ENCODE measurements at places on chromosomes 12 and 14.
A peak's percentile ranks its signal among the peaks of the same experiment; 100 is the strongest.

- DNase-seq: no peak
Observed at GRCh38 chr14:23361320-23361719, 3.7 kb downstream of the EFS start.

- peak; percentile 64 for DNase-seq
Observed at GRCh38 chr12:26471560-26471959, 276.2 kb downstream of the SSPN start.

DNA sequence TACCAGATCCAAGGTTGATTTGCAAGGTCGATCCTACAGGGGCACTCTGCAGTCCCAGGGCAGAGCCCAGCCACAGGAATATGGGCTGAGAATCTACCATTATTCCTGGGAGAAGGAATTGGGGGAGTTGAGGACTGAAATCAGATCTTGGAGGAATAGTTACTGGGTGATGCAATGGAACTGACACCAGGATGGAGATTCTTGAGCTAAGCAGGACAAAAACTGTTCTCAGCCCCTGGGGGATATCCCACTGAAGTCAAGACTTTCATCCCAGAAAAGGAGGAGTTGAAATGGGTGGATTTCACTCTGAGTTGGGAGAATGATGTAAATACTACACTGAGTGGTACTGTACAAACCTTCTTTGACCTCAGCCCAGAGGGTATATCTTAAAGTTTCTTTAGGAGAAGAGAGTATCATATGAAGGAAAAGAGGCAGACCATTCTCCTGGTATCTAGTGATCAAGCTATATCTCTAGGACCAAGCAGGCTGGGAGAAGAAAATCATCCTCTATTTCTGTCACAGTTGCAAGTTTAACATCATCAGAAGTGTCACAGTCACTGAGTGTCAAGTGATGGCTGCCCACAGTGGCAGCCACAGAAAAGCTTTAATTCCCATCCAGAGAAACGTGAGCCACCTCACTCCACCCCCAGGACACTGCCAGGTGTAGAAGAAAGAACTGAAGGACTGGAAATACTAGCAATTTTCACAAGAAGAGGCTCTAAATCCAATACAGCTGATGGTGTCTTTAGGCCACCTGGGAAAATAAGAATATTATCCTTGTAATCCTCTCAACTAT is 181.9 kb downstream of the NUAK1 start:
- no peak for DNase-seq

- DNase-seq: no peak
Observed at GRCh38 chr12:128592220-128592744, 231.5 kb downstream of the SLC15A4 start.

GRCh38 chr12:42017051-42017450 is 127.6 kb downstream of the GXYLT1 start:
- DNase-seq: no peak

GRCh38 chr14:99570544-99571302 is 33.3 kb downstream of the CCDC85C start:
- DNase-seq: peak; percentile 25

GRCh38 chr12:7344833-7345606 is 41.1 kb downstream of the ACSM4 start:
- no peak for DNase-seq
